ENCODE measurements at places on chromosomes 7 and 10. TPM values are rescaled to one million over a fixed set of nuclear protein-coding genes. Genes with fewer than 3 reads are reported as not detected.

Gene GPR26
- total RNA-seq: 0.05 TPM

Gene SORBS1
- total RNA-seq: 39.9 TPM

DNA sequence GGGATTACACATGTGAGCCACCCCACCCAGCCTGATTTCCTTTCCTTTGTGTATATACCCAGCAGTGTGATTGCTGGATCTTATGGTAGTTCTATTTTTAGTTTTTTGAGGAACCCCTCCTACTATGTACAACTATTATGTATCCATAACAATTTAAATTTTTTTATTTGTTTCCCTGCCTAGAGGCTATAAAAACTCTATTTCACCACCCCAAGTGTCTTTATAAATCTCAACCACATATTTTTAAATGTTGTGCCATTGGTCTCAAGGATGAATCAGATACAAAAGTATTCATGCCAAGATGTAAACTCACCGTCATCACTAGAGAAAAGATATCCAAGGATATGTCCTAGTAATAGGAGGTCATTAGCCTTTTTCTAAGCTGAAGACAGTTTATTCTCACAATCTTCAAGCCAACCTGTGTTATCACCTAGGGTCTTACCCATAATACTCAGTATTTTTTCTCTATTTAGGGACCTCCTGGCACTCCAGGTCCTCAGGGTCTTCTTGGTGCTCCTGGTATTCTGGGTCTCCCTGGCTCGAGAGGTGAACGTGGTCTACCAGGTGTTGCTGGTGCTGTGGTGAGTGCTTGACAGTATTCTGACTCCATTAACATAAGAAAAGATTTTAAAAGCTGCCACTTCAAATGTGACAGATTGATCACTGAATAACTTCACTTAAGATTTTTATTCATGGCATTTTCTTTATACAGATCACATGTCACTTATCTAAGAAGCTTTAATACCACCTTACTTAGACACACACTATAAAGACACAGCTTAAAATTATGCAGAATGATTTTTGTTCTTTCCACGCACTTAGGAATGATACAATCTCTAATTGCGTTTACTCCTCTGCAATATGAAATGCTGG, 29.4 kb downstream of the COL1A2 start:
- DNase-seq: no peak

- no peak for DNase-seq
These were observed 3.4 kb downstream of the EVX1 start for GRCh38 chr7:27245798-27246691.

DNA sequence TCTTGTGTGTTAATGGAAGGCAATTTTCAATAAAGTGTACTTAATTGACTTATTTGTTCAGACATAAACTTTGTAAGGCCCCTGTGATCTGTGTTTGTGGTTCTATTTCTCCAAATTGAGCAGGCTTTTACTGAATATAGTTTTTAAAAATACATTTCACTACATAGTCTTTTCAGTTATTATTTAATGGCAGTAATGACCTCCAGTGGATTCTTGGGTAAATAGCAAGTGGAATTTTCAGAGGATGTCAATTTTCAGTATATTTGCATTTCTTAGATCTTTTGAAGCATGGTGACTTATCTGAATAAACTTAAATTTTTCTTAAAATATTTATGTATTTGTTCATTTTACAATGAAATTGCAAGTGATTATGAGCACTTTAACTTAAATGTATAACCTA, 203.1 kb upstream of the PCLO start:
- DNase-seq: no peak
